ENCODE measurements at places on chromosomes 6 and 20. TPM values are rescaled to one million over a fixed set of nuclear protein-coding genes. Genes with fewer than 3 reads are reported as not detected.

DNA sequence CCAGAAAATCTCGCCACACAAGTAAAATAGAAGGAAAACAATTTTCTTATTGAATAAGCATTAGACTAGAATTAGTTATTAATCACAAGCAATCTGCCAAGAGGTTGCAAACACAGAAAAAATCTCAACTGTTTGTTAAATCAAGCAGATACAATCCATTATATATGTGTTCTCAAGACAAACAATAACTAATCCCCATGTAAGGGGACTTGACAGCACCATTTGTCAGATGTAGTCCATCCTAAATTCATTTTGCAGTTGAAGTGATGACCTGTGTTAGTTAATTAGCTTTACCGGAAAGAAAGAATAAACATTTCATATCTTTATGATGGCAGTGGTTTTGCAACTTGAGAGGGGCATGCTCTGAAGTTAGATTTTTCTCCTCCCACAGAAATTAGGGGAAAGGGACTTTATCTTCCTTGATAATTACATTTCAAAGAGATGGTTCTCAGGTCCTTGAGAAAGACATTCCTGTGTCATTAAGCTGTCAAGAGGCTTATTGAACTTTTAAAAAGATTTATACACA is 1588.0 kb downstream of the GRIK2 start:
- no peak for DNase-seq

DNA sequence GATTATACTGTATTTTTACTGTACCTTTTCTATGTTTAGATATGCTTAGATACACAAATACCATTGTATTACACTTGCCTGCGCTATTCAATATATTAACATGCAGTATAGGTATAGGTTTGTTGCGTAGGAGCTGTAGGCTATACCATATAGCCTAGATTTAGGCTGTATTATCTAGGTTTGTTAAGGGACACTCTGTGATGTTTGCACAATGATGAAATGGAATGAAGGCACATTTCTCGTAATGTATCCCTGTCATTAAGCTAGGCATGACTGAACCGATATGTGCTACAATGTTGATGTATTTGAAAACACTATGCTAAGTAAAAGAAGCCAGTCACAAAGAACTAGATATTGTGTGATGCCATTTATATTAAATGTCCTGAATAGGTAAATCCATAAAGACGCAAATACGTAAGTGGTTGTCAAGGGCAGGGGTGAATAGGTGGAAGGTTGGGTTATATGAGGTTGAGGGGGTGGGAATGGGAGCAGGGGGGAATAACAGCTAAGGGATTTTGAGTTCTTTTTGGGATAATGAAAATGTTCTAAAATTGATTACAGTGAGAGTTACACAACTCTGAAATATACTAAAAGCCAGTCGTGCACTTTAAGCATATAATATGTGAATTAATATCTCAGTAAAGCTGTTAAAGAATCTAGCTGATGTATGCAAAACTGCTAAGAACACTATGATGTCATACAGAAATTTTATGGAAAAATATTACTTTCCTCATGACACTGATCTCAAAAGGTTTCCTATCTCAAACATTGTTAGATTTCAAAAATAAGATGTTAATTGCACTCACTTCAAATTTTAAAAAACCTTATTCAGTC is 97.4 kb downstream of the NCOA3 start:
- DNase-seq: no peak

DNA sequence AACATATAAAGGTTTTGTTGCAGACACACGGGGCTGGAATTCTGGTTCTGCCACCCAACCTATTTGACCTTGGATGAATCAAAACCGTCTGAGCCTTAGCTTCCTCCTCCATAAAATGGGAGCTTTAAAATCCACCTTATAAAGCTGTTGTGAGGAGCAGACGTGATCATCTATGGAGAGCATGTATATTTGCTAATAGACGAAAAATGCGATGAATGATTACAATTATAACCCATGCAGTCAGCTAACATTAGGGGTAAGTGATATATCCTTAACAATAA is 586 bp upstream of the NUP153 start:
- no peak for DNase-seq

DNA sequence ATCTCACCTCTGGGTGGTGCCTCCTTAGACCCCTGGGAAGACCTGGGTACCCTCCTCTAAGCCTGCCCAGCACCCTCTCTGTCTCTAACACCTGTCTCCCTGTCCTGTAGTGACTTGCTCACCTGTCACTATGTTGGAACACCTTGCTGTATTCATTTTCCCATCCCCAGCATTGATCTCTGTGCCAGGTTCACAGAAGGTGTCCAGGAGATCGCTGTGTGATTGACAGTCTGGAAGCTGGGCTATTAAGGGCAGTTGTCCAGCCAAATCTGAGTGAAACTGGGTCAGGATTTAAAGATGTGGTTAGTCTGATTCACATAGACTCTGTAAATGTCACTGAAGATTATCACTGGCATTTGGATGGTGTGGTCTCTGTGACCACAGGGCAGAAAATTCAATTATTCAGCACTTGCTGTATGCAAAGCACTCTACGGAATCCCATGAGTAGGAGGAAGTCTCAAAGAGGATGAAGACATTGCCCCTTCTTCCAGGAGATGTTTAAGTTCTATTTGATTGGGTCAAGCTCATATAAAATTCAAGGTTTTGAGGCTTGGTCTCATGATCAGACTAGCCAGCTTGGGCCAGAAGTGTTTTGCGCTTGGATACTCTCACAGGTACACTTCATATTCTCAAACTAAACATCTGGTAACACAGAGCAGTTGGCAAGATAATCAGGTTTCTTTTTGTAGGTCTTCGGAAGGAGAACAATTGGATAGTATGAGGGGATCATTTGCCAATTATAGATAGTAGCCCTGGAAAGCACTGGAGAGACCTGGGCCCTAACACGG is 57.8 kb upstream of the TAGAP start:
- DNase-seq: no peak

DNA sequence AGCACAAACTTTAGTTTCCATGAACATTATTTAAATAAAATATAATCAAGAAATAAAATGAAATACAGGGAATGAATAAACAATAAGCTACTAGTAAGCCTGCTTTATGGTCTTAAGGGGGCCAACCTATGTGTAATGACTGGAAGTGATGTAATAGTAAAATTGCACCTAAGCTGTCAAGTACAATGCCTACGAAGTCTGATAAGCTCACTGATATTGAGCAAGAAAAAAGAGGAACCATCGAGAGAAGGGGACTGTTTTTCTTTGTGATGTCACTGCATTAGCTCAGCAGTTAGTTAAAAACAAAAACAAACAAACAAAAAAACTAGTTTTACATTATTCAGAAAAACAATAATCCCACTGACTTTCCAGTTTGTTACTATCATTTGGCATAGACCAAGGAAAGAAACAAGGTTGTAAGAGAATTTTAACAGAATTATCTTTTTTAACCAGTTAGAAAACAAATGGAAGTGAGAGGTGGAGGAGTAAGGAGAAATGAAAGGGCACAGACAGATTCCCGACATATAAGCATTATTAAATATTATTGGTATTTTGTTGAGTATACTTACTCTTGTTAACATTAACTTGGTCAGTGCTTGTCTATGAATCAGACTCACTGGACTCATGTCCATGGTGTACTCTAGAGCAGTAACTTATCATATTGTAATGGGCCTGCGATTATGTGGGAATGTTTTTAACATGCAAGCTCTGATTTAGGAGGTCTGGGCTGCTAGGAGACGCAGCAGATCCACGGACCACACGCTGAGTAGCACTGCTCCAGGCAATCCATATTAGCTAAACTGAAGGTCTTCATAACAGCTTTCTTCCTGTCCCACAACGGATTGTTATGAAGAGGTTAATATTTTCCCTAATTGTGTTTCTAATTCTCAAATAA is 99.6 kb upstream of the HMGCLL1 start:
- DNase-seq: no peak

The ESR1 gene
- total RNA-seq: not detected

The RFX6 gene
- total RNA-seq: not detected

The SASH1 gene
- total RNA-seq: 99.0 TPM

The FUT9 gene
- not detected for total RNA-seq

The NUP153 gene
- total RNA-seq: 25.3 TPM

The ZNF292 gene
- 31.5 TPM for total RNA-seq

The GJA10 gene
- total RNA-seq: not detected

The SLC13A3 gene
- 0.89 TPM for total RNA-seq
